Immature natural killer cell (primary cell): ENCODE measurements at places on chromosomes 1 and 21.
A peak's percentile ranks its signal among the peaks of the same experiment; 100 is the strongest.

GRCh38 chr1:43011020-43011419 lies 52.4 kb upstream of the SLC2A1 start:
- no peak for DNase-seq

- DNase-seq = peak; percentile 6
Measured at GRCh38 chr1:168287237-168287664, 6.6 kb downstream of the TBX19 start.

GRCh38 chr1:246338546-246338945 lies 168.5 kb downstream of the SMYD3 start:
- DNase-seq = no peak

- no peak for DNase-seq
Measured at GRCh38 chr1:27027575-27028250, 15.1 kb upstream of the TENT5B start.

DNA sequence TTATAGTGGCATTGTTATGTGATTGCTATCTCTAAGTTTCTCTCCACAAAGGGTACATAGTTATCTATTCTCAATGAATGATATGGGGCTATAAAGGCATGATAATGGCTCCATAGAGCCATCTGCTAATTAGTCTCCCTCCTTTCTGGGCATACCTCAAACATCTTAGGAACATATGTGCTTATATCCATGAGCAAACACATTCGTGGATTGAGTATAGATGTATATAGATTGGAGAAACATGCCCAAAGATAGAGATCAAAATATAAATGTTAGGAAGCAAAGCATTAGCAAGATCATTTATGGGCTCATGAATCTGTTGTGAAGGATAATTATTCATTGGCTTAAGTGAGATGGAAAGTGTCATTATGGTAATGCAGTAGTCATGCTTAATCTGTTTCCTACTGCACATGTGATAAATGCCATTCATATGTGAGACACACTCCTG lies 155.8 kb upstream of the UBE2U start:
- DNase-seq = no peak

DNA sequence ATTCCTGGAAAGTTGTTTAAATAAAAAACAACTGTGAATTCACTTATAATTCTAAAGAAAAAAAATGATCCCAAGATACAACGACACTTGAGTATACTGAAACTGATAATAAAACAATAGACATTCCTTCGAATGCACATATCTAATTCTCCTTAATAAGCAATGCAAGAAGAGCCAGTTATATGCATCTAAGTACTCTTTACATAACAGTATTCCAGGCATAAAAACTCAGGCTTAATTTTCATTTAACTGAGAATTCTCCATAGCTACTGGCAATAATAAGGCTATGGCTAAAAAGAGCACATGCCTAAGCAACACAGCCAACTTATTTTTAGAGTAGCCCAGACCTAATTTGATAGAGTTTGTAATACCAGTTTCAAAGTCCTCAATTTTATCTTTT lies 31.2 kb downstream of the SASS6 start:
- DNase-seq = no peak

GRCh38 chr1:26734501-26735058 lies 38.8 kb downstream of the ARID1A start:
- DNase-seq = no peak

- no peak for DNase-seq
Measured at GRCh38 chr1:50548243-50548642, 125.0 kb upstream of the DMRTA2 start.

DNA sequence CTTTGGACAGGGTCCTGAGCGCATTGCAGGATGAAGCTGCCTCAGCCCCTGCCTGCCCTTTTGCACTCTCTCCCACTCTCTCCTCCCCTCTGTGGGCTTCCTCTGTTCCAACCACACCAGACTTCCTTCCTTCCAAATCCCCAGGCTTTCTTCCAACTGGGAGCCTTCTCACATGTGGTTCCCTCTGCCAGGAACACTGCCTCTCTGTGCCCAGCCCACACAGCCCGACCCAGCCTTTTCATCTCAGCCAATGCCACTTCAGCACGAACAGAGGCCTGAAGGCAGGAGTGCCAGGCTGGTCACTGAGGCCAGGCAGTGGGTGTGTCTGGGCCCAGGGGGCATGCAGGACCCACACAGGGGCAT lies 5.9 kb downstream of the SELENON start:
- no peak for DNase-seq

GRCh38 chr1:225777058-225777582 lies 506 bp upstream of the SRP9 start:
- DNase-seq = no peak

- DNase-seq = peak; percentile 91
Measured at GRCh38 chr1:168178638-168179437, at the start of gene TIPRL. Gene TIPRL, plus strand, starts transcription at chr1:168178962. Its CDS starts 116 bp downstream, at chr1:168179078.

GRCh38 chr1:3698660-3699408 lies 46.5 kb downstream of the TP73 start:
- DNase-seq = no peak

DNA sequence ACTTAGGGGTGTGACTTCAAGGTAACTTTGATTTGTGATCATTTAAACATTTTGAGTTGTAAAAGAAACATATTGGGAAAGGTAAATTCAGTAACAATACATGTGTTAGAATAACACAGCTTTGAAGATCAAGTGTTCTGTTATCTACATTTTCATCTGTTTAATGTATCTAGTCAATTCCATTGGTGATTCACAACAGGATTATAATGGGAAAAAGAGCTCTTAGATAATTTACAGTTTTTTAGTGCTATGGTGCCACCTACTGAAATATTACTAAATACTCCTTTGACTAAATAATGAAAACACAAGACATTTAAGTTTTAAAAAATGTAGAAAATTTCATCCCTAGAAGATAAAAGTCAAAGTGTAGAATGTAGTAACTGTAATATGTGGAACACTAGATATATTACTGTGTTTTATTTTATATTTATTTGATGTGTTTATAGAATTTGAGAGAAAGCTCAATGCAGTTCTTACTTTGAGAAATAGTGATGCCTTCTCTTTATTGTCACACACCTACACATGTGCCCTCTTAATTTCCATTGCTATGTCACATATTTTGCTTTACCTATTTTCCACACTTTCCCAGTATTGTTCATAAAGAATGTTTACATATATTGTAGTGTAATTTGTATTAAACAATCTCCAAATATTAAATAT lies 47.4 kb downstream of the PTPRC start:
- DNase-seq = no peak

- DNase-seq = no peak
Measured at GRCh38 chr1:9068981-9069325, 482 bp downstream of the SLC2A5 start.

GRCh38 chr1:54604572-54605370 lies 18.6 kb downstream of the FAM151A start:
- no peak for DNase-seq

DNA sequence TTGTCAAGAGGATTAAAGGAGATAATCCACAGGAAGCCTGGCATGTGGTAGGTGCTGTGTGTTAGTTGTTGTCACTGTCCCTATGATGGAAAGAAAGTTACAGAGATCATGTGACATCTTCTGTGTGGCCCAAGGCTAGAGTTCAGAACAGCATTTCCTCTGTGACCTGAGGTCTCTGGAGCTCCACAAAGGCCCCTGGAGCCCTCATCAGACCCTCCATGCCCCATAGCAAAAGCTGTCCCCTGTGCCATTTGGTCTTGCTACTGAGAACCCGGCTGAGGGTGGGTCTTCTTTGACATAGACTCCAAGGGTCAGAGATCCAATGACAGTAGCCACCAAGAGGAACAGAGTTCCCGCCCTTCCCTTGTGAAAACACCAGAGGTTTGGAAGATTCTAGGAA lies 8.1 kb downstream of the CELA2B start:
- DNase-seq = no peak

- DNase-seq = no peak
Measured at GRCh38 chr1:45551684-45552083, 1.1 kb downstream of the AKR1A1 start.

- DNase-seq = no peak
Measured at GRCh38 chr1:228306275-228307217, 98.7 kb downstream of the OBSCN start.

DNA sequence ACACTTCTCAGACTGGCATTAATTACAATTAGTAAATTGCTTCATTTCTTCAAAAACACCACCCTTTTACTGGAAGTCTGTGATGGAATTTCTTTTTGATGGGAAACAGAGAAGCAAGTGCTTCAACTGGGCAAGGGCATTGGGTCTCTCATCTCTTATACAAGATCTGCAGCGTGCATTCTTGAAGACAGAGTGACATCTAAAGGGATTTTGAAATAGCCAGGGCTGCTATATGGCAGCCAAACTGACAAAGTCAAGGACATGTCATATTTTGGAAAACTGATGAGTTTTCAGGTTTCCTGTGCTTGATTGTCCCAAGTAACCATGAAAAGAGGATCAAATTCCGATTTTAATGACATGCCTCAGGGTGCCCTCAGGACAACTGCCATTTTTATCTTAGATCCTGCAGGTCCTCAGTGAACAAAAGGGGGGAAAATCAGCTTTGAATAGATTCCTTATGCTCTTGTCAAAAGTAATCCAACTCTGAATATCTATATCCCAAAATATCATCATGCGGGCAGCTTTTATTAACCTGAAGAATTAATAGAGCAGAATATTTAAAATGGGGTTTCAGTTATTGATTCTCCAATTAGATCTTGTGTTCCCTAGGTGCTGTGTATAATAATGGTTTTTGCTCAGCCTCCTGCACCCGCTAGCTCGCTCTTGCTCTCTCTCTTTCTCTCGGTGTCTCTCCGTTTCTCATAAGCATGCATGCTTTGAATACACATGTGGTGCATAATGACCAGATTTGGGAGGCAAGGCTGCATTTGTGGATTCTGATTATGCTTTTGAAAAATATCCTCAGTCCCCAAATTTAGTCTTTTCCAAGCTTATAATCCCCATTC lies 221.8 kb downstream of the TTLL7 start:
- DNase-seq = no peak

GRCh38 chr1:93845538-93846205 lies 33.3 kb downstream of the DNTTIP2 start:
- DNase-seq = no peak

GRCh38 chr1:182392050-182393028 lies 749 bp upstream of the GLUL start:
- no peak for DNase-seq

GRCh38 chr1:226029568-226030225 lies 30.6 kb upstream of the SDE2 start:
- DNase-seq = no peak

- DNase-seq = no peak
Measured at GRCh38 chr1:223834660-223835263, 11.0 kb downstream of the TP53BP2 start.

- DNase-seq = no peak
Measured at GRCh38 chr1:179586107-179586823, 5.4 kb upstream of the TDRD5 start.

- no peak for DNase-seq
Measured at GRCh38 chr1:239061770-239062169, 324.6 kb upstream of the CHRM3 start.

GRCh38 chr1:162987866-162988265 lies 81.3 kb upstream of the RGS4 start:
- DNase-seq = no peak

GRCh38 chr1:82819234-82819633 lies 1018.5 kb downstream of the ADGRL2 start:
- DNase-seq = no peak

- DNase-seq = no peak
Measured at GRCh38 chr1:207314816-207315215, 6.7 kb upstream of the CD55 start.

DNA sequence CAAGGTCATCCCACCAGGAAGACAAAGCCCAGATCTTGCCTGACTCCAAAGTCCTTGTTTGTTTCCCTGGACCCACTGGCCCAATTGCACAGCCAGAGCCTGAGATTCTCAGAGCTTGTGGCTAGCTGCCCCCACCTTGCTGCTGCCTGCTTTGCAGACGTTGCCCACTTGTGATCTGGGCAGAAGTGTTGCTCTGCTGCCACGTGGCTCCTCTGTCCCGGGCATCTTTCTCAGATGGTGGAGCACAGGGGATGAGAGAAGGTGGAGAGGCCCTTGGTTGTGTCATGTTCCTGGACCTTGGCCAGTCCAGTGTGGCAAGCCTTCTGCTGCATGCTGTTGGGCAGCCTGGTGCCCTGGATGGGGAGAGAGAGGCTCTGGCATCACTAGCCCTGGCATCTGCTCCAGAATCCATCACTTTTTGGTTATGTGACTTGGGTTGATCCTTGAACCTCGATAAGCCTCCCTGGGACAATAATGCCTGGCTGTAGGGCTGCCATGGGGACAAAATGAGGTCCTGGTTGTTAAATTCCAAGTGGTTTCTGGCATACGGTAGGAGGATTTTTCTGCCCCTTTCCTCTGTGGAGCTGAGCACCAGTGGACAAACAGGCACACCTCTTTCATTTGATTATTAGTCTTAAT lies 1.5 kb upstream of the NR0B2 start:
- no peak for DNase-seq

DNA sequence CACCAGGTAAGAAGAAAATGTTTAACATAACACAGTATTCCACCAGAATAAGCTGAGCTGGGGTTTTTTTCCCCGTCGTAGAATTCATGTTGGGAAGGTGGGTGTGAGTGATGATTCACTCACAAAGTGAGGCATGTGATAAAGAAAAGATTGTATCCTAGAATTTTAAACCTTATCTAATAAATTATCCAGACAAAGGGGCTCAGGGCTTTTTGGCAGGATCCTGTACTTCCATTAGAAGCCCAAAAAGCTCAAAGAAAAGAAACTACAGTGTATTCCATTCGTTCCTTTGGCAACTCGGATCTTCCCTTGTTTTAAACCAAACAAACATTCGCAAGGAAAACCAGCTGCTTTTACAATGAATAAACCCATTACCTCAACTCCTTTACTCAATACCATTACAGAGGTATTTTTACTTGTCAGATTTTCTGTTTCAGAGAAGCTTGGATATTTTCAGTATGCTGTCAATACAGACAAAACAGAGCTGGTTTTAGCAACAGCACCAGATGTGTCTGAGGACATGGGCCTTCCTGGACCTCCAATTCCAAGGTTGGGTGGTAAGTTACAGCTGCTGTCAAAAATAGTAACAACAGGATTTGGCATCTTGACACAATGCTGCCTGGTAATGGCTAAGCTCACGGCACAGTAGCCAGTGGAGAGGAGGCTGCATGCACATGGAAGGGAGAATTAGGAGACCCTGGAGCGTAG lies 159.9 kb upstream of the RUNX1 start:
- no peak for DNase-seq

- no peak for DNase-seq
Measured at GRCh38 chr1:175237389-175237788, 44.8 kb upstream of the KIAA0040 start.

- peak; percentile 41 for DNase-seq
Measured at GRCh38 chr1:221783437-221783836, 41.5 kb upstream of the DUSP10 start.

DNA sequence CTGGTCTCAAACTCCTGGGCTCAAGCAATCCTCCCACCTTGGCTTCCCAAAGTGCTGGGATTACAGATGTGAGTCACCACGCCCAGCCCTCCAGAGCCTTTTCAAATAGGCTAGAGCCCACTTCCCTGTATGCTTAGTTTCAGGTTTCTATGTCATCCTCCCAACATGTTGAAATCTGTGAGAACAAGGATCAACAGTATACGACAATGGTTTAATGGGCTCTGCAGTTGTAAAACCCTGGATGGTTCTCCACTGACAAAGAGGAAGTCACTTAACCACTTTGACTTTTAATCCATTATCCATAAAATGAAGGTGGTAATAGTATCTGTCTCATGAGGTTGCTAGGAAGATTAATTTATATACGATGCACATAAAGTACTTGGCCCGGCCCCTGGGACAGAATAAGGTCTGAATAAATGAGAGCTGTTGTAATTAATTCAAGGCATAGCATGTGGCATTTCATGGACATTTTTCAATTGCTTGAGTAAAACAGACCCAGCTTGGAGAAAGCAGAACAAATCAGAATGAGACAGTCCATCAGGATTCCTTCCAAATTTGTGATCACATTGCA lies 113.9 kb upstream of the ZNF648 start:
- DNase-seq = no peak

- DNase-seq = no peak
Measured at GRCh38 chr1:3248155-3249141, 179.4 kb downstream of the PRDM16 start.
